ENCODE measurements at places on chromosomes 11 and 22.

GRCh38 chr11:131823772-131824171, 453.4 kb downstream of the NTM start:
- DNase-seq: no peak

GRCh38 chr11:88886796-88887195, 179.0 kb downstream of the GRM5 start:
- peak; percentile 3 for DNase-seq

- no peak for DNase-seq
Observed at GRCh38 chr11:10725907-10726253, 25.2 kb upstream of the CTR9 start.

- DNase-seq: no peak
Observed at GRCh38 chr11:8061555-8062428, 19.2 kb upstream of the TUB start.

GRCh38 chr11:27660171-27660570, 40.1 kb downstream of the BDNF start:
- no peak for DNase-seq

DNA sequence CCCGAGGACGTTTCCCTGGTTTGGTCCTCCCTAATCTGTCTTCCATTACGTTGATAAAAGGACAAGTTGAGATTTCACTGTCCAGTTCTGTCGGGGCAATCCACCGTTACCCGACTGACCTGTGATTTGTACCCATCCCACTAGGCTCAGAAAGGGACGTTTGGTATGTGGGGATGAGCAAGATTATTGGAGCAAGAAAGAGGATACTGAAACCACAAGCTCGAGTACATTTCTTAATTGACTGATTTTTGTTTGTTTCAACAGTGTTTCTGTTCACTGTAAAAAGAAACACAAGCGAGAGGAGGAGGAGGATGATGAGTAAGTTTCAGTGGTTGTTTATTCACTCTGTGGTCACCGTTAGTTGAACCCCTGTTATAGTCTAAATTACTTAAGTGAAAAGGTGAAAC, 969 bp downstream of the CCDC117 start:
- no peak for DNase-seq

DNA sequence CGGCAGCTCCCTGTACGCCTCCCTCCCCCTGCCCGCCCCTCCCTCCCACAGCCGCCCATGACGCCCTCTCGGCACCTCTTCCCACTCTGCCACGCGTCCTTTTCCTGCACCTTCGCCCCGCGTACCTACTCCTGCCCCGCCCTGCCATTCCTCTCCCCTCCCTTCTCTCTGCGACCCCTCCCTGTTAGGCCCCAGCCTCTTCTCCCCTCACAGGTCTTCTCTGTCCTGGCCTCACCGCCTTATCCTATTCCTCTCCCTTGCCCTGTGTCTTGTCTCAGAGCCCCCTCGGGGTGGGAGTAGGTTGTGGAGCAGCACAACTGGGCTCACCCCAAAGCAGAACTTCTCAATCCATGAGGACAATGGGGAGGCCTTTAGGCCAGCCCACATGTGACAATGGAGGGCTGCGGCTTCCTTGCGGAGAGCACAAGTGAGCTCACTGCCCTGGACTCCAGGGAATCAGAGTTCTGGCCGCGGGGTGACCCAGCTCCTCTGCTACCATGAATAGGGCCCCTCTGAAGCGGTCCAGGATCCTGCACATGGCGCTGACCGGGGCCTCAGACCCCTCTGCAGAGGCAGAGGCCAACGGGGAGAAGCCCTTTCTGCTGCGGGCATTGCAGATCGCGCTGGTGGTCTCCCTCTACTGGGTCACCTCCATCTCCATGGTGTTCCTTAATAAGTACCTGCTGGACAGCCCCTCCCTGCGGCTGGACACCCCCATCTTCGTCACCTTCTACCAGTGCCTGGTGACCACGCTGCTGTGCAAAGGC, 539 bp downstream of the SLC35C1 start:
- DNase-seq: peak; percentile 35

DNA sequence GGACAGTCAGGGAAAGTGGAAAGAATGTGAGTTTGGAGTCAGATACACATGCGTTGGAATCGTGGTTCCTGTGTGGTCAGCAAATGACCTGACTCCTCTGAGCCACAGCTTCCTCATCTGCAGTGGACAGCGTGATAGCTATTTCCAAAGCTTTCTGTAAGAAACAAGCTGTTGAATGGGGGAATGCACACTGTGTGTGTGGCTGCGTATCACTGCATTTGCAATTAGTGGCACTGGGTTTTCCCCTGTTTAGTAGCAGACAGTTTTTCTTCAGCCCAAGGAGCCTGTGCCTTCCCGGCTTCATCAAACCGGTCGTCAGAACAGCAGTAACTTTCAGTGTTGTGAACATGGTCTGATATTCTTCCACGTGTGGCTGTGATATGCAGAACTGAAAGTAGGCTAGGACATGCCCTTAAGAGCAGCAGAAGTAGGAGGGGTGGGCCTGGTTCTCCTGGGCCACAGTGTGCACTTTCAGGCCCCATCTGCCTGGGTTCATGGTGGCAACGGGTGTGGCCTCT, 121.5 kb downstream of the RRAS2 start:
- DNase-seq: no peak

DNA sequence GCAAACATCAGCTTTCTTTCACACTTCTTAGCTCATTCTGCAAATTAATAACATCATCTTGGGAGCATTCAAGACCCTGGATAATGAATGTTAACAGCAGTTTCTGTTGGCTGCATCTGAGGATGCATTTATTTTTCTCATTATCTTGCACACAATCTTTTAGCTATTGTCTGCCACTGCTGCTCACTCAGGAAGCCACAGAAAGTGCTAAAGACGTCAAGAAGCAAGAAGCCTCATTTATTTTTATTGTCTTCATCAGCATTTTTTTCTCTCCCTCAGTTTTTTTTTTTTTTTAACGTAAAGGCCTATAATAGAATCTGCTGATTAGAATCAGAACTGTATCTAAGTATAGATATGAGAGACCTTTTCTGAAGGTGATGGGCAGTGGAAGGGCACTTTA, 1339.4 kb downstream of the FAM181B start:
- no peak for DNase-seq

DNA sequence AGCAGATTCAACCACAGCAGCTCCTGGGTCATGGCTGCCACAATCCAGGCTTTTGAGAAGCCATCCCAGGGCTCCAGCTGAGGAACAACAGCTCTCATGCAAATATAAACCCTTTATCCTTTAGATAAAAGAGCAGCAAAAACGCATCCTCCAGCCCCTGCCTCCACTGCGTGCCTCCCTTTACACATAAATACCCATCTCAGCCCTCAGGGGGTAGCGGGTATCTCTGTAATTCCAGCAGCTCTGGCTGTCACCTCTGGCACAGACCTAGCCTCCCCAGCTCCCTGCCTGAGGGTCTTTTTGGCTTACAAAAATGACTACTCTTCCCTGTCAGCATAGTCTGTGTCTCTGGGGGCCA, 21.6 kb downstream of the LMO1 start:
- DNase-seq: no peak

GRCh38 chr11:19444231-19444630, 203.5 kb upstream of the E2F8 start:
- DNase-seq: no peak

- no peak for DNase-seq
Observed at GRCh38 chr11:101960231-101960630, 43.9 kb upstream of the ANGPTL5 start.

DNA sequence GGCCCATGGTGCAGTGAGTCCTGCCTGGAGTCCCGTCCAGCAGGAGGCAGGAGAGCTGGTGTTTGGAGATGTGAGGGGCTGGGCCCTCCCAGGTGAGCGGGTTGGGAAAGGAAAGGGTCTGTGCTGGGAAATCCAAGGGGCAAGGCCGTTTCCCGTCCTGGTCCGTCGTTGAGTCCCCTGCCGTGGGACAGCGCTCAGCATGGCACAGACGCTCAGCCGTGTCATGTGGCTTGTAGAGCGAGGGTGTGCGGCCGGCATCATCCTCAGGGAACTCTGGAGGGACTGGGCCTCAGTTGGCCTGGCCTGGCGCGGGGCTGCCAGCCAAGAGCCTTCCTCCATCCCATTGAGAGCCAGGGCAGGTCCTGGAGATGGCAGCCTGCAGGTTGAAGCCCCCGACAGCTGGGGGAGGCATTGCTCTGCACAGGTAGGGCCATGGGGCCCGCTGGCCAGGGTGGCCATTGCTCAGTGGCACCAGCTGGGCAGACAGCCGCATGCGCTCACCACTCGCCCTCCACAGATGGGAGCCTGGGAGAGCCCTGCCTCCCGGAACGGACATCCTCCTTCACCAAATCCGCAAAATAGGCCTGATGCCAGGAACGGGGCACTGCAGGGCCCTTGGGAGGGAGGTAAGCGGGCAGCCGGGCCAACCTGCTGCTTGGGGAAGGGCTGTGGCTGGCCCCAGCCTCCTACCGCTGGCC, 28.7 kb downstream of the KCNQ1 start:
- no peak for DNase-seq

DNA sequence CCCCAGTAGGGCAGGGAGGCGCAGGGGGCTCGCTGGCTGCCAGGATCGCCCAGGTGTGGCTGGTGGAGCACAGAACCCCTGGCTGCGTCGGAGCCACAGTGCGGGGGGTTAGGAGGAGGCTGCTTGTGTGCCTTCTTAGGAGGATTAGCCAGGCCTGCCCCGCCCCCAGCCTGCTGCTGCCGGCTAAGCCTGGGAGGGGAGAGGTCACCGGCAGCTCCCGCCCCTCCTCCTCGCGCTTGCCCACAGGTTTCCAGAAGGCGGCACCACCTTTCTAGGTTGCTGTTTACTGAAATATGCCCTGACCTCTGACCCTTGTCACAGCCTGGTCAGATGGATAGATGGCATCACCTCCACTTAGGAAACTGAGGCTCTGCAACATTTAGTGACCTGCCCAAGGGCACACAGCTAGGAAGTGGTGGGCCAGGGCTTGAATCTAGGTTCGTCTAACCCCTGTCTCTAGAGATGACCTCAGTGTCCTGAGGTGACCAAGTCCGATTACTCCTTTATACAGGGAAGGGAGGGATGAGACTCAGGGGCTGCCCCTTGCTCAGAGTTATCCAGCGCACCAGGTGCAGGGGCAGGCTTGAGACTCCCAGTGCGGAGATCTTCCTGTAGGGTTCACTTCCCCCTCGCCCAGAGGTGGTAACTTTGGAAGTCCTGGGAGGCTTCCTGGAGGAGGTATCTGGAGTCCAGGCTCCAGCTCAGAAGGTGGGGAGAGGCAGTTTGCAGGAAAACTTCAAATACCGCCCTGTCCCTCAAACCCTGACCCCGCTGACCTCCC, 44.0 kb downstream of the MYO7A start:
- no peak for DNase-seq

- DNase-seq: no peak
Observed at GRCh38 chr11:81449588-81450156, 1284.0 kb downstream of the FAM181B start.

DNA sequence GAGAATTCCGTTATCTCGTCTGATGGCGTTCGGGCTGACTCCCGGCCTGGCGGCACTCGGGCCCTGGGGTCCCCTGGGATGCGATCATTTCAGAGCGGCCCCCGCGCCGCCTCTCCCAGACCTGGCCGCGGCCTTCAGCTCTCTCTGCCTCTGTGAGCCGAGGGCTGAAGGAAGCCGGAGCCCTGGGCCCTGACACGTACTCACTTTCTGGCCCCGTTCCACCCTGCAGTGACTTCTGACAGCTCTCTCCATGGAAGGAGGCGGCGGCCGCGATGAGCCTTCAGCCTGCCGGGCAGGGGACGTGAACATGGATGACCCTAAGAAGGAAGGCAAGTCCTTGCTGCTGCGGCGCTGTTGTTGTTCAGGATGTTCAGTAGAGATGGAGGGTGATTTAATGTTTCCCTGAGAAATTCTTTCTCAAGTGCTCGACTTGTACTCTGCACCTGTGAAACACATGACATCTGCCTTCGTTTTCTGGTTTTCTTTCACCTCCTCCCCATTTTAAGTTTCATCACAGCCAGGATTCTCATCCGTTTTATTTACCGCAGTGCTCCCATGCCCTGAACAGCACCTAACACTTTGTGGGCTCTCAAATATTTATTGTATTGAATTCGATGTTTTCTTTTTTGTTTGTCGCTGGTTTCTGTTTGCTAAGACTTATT, 612 bp downstream of the GTSE1 start:
- peak; percentile 38 for DNase-seq

DNA sequence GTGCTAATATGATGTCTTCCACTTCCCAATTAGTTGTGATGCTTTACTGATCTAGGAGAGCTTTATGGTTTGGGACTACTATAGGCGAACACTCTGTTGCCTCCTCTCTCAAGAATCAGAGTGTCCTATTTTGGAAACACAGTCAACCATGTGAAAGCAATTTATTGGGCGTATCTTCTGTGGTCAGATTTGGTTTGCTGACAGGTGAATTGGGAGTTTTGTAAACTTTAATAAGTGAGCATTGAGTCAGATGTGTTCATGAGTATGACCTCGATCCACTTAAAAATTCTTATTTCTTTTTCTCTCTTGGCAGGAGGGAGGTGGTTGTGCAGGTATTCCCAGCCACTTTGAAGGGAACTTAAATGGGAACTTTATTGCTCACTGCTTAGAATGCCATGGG, 4.4 kb downstream of the CAT start:
- DNase-seq: no peak

GRCh38 chr11:117497206-117497951, 169.7 kb downstream of the CEP164 start:
- no peak for DNase-seq

- DNase-seq: no peak
Observed at GRCh38 chr11:1565904-1566247, 6.2 kb downstream of the DUSP8 start.

DNA sequence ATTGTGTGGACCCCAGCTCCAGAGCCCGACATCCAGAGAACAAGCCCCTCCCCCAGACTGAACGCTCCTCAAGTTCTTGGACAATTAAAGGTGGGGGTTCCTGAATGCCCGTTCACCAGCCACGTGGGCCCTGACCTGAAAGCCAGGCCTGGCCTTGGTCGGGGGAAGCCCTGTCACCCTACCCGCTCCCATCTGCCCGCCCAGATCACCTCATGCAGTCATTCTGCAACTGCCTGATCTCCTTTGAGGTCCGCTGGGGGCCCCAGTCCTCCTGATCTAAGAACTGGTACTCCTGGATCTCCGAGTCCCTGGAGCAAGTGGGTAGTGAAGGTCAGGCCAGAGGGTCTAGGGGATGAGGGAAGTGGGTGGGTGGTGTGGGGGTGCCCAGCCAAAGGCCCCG, 9.1 kb upstream of the NAALADL1 start:
- no peak for DNase-seq

DNA sequence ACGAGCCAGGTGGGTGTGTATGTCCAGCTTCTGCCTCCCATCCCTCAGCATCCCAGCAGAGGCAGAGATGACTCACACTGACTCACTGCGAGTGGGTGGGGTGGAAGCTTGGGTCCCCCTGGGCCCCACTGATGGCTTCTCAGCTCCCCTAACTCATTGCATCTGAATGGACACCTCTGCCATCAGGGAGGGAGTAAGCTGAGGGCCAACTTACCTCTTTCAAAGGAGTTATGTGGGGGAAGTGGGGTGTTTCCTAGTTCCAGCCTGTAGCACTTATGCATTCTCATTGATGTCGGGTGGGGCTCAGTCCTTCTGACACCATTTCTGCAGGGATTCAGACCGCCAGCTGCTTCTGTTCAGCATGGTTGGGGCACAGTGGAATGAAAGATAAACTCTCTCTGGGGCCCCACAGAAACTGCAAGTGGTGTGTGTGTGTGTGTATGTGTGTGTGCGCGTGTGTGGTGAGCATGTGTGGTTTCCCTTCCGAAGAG, 1425.8 kb downstream of the TBC1D22A start:
- no peak for DNase-seq

GRCh38 chr11:76543006-76543703, 98.3 kb downstream of the EMSY start:
- DNase-seq: no peak

- no peak for DNase-seq
Observed at GRCh38 chr11:42179216-42179615, 719.8 kb upstream of the LRRC4C start.

- no peak for DNase-seq
Observed at GRCh38 chr22:27130906-27131305, 473.5 kb downstream of the MIAT start.

- no peak for DNase-seq
Observed at GRCh38 chr11:5505363-5506048, 4.3 kb downstream of the UBQLN3 start.
